ENCODE measurements at places on chromosomes 3 and 15.

DNA sequence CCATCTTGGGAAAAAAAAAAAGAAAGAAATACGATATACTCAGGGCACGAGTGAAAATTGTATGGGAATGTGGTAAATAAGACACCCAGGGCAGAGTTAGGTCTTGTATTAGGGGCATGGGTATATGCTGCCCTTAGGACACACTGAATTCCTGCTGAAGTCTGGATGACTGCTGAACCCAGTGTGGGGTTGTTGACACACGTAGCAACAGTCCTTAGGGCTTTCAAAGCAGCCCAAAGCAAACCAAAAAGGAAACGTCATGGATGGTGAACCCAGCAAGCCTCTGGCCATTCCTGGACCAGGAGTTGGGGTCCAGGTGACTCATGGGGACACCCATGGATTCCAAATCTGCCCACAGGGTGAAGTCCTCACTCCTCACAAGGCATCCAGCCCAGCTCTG, 27.1 kb upstream of the SEMA3F start:
- DNase-seq = no peak

GRCh38 chr3:172388412-172389078, 59.7 kb downstream of the GHSR start:
- DNase-seq = no peak

DNA sequence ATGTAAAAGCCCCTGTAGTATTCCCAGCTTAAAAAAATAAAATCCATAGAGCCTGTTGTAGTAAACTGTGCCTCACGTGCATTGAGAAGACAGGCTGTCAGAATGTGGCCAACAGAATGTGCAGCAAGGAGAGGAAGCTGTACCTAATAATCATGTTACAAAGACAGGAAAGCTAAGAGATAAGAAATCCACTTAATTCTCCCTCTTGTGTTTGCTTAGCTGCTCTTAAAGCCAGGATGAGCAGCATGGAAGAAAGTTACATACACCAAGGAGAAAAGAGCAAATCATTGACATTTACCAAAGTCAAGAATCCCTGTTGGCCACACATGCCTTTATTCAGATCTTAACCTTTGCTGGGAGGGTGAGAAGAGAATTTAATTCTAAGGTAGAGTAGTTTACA, 85.9 kb downstream of the TNIK start:
- DNase-seq = no peak

- no peak for DNase-seq
Observed at GRCh38 chr3:87924485-87924884, 134.3 kb downstream of the CGGBP1 start.

Measured in suppressor macrophage treated with lipopolysaccharide for 4 hours (primary cell).